ENCODE measurements at places on chromosomes 6 and 20.

DNA sequence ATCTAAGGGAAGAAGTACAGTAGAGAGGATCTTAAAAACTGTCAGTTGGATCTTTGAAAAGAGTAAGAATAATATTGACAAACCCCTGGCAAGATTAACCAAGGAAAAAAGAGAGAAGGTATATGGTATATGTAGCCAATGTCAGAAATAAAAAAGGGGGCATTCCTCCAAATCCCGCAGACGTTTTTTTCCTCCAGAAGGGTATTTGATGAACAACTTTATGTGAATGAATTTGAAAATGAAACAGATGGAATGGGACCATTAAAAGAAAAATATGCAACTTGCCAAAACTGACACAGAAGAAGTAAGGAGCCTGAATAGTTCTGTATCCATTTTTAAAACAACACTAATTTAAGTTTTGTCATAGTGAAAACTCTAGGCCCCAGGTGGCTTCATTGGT is 35.7 kb downstream of the GFRA4 start:
- no peak for DNase-seq

DNA sequence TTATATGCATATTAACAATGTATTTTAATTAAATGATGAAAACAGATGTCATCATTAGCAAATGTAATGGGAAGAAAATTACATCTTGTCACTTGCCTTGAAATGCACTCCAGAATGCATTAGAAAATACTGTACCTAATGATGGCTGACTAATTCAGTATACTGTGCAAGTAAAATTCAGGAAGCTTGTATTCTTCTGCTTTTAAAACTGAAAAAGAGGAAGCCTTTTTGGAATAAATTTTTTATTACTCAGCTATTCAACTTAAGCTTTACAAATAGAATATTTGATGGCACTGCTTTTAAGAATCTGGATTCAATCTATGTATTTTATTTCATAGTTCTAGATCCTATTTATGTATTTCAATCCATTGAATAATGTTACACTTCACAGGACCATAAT is 195.5 kb downstream of the RIMS1 start:
- DNase-seq, result no peak

DNA sequence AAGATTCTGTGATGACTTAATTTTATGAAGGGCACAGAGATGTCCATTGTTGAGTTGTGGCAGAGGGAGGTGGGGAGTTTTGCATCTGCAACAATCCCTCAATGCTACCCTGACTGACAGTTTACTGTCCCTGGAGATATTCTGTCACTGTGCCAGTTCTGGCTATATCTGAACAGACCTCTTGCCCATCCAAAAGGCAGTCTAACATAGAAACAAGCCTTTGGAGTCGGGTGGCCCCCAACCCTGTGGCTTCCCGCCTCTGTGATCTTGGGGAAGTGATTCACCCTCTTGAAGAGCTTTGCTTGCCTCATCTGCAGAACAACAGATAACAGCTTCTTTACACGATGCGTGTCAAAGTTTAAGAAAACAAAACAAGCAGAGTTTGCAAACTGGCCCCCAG is 3.8 kb upstream of the E2F1 start:
- peak; percentile 98 for DNase-seq

- no peak for DNase-seq
Observed at GRCh38 chr6:17035257-17036064, 66.4 kb upstream of the STMND1 start.

- DNase-seq, result no peak
Observed at GRCh38 chr6:79810871-79811270, 136.5 kb downstream of the ELOVL4 start.

- DNase-seq, result peak; percentile 74
Observed at GRCh38 chr20:35992713-35993335, 24.4 kb downstream of the CNBD2 start.

- DNase-seq, result no peak
Observed at GRCh38 chr6:56534680-56535419, 107.8 kb downstream of the DST start.

- no peak for DNase-seq
Observed at GRCh38 chr6:158758941-158759479, 60.2 kb downstream of the EZR start.

- DNase-seq, result no peak
Observed at GRCh38 chr6:125637207-125637606, 112.2 kb upstream of the HEY2 start.
